Ascending aorta (tissue), 2 donors: ENCODE measurements at places on chromosomes 6 and 20. TPM values are rescaled to one million over a fixed set of nuclear protein-coding genes. Genes with fewer than 3 reads are reported as not detected.

The SPTLC3 gene
- 4.6 TPM for total RNA-seq

The FYN gene
- total RNA-seq = 141 TPM

The CST4 gene
- not detected for total RNA-seq

The ADGB gene
- total RNA-seq = not detected

The PTCHD4 gene
- 0.32 TPM for total RNA-seq

The OTOR gene
- not detected for total RNA-seq
